ENCODE measurements at places on chromosomes 7 and 10. TPM values are rescaled to one million over a fixed set of nuclear protein-coding genes. Genes with fewer than 3 reads are reported as not detected.

HOXA13 gene
- total RNA-seq, result not detected

ITIH5 gene
- 0.07 TPM for total RNA-seq

CYP3A7 gene
- 0.07 TPM for total RNA-seq

HOXA5 gene
- total RNA-seq, result not detected

ACTA2 gene
- total RNA-seq, result 5.8 TPM

FOXI2 gene
- not detected for total RNA-seq

ZSWIM8 gene
- 41.7 TPM for total RNA-seq
